ENCODE measurements at places on chromosomes 4 and X.

DNA sequence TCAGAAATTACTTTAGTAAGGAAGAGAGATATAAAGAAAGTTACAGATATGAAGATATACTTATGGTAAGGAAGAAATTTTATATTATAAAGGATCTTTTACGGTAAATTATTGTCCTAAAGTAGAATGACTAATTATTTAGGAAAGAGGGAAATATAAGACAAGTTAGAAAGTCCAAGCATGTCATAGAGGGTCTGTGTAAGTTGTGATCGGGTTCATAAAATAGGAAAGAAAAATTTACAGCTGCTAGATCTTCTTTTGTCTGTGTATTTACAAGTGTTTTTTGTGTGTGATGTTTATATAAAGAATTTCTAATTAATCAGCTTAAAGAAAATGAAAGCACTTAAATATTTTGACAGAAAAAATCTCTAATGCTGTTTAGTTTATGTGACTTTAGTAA is 1054.9 kb upstream of the DIAPH2 start:
- DNase-seq = no peak

DNA sequence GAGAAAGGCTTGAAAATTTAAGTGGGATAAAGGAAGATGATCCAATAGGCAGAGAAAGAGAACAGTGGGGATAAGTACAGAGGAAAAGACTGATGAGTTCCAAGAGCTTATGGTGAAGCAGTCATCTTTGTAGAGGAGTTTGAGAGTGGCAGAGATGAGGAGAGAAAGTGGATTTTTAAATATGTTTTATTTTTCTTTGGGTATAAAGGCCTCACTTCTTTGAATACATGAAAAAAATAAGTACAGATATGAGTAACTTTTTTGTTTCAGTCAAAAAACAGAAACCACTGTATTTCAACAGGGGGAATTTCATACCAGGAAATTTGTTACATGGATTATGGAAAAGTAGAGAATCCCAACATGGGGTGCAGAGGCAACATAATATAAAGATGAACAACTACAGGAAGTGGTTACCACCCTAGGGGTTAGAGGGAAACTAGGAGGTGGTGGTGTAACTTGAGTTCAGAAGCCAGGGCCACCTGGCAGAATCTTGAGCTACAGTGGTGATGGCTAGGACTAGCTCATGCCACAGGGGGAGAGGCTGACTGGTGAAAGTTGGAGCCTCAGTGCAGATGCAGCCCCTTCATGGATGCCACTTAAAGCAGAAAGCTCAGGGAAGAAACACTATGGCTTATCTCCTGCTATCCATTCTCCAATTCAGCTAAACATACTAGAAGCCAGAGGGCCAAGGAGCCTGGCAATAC is 3.4 kb upstream of the CYBB start:
- DNase-seq = no peak

DNA sequence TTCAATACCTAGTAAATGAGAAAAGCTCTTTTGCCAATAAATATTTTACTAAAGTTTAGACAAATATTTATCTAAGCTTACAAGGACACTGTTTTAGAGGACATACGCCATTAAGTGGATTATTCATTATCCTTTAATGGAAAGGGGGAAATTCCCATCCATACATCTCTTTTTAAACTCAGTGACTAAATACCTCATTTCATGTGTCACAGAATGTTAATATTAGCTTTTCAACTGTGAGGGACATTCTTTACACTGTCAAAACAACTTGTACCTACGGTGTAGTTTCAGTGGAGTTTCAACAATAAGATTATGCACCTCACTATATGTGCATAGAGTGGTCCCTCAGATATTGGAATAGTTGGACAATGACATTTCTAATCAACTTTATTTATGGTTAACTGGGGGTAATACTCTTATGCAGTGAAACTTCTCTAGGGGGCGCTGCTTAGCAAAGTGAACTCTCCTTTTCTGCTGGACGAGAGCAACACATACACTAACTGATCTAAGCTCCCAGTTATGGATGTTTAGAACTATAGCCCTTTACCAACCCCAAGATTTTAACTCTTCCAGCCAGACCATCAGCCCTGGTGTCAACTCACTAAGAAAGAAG is 9.7 kb downstream of the HS6ST2 start:
- no peak for DNase-seq

- DNase-seq = peak; percentile 6
Measured at GRCh38 chrX:41923978-41924683, 777 bp upstream of the CASK start.

Measured in fibroblast of the conjunctiva (primary cell).